ENCODE measurements at places on chromosomes 16 and 17.

GRCh38 chr17:29710520-29710884 lies 87.8 kb upstream of the CORO6 start:
- no peak for DNase-seq

- DNase-seq = no peak
Observed at GRCh38 chr16:56423584-56424403, 1.6 kb downstream of the AMFR start.

DNA sequence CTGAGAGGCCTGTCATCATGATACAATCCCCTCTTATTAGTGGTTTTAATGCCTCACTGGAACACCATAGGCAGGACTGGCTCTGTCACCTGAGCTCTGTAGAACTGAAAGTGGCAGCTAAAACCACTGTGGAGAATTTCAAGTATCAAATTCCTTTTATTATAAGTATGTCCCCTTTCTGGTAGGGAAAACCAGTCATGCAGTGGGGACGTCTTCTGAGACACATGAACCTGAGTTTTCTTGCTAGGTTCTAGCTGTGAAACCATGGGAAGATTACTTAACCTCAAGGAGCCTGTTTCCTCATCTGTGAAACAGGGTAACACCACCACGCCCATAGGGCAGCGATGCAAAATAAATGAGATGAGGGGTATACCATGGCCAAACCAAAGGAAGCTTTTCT lies 4.7 kb downstream of the VAC14 start:
- no peak for DNase-seq

DNA sequence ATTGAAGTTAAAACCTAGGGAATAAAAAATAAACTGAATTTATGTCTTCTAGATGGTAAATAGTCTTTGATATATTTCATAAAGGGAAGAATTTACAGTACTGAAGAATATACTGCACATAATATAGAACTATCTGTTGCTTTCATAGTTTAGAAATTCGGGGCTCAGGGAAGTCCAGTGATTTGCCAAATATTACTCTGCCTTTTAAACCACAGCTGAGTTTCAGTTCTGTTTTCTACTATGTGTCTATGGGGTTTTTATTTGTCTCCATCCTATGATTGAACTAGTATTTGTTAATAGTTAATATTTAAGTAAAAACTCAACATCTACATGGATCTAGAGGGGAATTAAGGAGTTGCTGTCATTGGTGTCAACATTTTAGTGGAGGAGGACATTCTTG lies 715.0 kb upstream of the CDH8 start:
- no peak for DNase-seq

GRCh38 chr16:86850670-86851069 lies 272.3 kb downstream of the FOXL1 start:
- no peak for DNase-seq

All from iPS-NIHi11 (cell line).